ENCODE measurements at places on chromosomes 2 and 18.

DNA sequence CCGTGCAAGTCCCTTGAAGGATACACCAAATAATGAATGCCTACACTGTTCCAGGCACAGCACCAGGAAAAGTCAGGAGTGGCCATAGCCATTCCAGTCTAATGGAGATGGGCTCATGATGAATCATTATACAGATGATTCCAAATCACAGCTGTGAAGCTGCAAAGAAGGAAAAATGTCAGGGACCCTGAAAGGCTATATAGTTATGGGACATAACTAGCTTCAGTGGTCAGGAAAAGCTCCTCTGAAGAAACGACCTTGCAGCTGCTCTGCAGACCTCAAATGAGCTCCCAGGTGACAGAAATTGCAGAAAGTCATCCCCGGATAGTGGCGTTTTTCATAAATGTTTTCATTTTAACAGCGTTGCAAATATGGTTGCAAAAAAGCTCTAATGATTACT lies 200.8 kb downstream of the PTGR3 start:
- no peak for DNase-seq

- no peak for DNase-seq
These were observed 31.0 kb downstream of the ABCA12 start for GRCh38 chr2:215107216-215108056.

DNA sequence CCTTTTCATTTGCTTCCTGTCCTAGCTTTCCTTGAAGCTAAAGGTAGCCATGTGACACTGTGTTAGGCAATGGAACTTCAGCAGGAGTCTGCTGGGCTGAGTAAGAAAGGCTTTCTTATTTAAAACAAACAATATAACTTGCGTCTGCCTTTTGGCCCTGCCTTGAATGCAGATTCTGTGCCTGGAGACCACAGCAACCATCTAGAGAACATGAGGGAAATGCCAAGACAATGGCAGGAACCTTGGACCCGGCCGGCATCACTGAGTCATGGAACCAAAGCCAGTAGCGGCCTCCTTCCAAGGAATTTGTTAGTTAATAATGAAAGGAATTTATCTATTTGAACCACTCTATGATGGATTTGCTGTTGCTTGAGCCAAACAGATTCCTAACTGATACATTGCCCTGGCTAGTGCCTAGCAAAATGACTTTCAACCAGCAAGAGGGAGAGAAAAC lies 207.5 kb upstream of the EPHA4 start:
- no peak for DNase-seq

GRCh38 chr2:196249171-196249570 lies 77.8 kb upstream of the STK17B start:
- no peak for DNase-seq

DNA sequence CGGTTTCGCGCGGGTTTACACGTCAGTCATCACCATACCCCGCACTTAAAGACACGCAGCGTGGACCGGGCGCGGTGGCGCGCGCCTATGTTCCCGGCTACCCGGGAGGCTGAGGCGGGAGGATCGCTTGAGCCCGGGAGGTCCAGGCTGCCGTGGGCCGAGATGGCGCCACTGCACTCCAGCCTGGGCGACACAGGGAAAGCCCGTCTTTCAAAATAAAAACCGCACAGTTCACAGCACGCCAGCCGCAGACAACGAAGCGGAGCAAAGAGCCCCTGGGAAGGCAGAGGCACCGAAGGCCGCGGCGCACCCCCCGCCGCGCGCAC lies 328 bp downstream of the DTYMK start:
- no peak for DNase-seq

- DNase-seq: no peak
These were observed 1087.6 kb upstream of the PIK3C3 start for GRCh38 chr18:40867459-40867858.

- DNase-seq: no peak
These were observed 3.3 kb downstream of the MTCL1 start for GRCh38 chr18:8708670-8709069.

GRCh38 chr2:84924173-84925106 lies 19.0 kb downstream of the TMSB10 start:
- DNase-seq: no peak

DNA sequence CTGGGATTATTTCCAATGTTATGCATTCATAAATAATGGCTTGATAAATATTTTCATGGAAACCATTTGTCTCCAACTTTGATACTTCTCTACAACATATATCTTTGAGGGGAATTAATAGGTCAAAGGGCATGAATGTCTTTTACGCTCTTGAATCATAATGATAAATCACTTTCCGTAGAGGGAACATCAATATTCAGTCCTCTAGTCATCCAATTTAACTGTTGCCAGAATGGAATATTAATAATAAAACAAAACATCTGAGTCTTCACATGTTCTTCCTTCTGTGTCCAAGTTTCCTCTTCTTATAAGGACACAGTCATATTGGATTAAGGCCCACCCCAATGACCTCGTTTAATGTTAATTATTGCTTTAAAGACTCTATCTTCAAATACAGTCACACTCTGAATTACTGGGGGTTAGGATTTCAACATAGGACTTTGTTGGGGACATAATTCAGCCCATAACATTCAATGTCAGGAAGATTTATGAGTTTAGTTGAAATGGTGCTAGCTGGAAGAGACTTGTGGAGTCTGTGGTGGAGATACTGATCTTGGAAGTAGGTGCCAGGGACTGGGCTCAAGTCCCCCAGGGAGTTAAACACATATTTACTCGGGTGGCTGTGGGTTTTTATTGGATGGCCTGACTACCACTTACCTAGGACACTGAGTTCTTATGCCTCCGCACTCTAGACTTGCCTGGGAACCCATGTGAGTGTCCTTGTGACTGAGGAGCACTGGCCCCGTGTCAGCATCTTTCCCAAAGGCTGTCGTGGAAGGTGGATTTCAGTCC lies 85.0 kb upstream of the SEC11C start:
- no peak for DNase-seq

DNA sequence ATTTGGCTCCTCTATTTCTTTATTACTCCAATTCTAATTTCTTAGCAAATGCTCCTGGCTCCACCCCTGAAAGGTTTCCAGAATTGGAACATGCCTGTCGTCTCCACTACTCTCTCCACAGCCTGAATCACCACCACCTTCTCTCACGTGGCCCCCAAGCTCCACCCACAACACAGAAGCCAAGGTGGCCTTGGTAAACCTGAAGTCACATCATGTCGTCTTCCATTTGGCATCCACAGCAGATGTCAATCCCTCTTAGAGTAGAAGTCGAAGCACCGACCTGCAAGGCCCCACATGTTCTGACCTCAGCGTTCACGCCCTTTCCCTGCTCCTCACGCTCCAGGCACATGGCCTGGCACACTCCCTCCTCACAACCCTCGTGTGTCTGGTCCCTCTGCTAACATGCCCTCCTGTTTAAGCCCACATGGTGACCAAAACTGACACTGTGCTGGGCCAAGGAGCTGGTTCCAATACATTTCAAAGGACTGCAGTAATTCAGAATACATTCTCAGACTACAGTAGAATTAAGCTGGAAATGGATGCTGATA lies 56.3 kb upstream of the GPC1 start:
- DNase-seq: no peak

- DNase-seq: no peak
These were observed 61.1 kb upstream of the RAPH1 start for GRCh38 chr2:203596183-203596582.

DNA sequence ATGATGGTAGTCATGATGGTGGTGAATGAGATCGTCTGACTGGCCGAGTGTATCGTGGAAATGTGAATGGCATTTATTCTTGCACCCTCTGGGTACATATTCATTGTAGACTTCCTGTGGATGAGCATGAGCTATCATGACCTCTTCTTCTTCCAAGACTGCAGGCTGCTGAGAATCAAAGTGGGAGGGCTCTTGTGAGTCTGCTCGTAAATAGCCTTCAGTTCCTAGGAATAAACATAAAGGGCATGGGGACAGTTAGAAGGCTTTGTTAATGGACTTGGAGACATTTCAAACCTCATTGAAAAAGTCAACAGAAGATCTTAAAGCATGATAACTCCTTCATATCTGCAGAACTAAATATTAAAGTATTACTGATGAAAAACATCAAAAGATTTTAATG lies 14.9 kb downstream of the SLC39A6 start:
- DNase-seq: no peak

DNA sequence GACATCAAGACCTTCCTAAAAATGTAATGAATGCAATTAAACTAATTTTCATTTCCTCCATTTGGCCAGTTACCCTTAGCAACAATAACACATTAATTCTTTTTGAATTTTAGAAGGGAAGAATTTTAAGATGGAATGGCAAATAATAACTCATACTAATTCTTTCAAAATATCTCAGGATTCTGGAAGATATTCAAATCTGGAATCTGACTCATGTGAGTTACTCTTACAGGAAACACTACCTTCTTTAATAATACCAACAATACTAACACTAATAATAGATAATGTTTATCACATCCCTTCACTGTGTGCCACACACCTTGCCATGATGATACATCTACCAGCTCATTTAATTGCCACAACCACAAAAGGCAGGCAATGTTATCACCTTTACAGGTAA lies 46.4 kb downstream of the ZNF521 start:
- DNase-seq: no peak

DNA sequence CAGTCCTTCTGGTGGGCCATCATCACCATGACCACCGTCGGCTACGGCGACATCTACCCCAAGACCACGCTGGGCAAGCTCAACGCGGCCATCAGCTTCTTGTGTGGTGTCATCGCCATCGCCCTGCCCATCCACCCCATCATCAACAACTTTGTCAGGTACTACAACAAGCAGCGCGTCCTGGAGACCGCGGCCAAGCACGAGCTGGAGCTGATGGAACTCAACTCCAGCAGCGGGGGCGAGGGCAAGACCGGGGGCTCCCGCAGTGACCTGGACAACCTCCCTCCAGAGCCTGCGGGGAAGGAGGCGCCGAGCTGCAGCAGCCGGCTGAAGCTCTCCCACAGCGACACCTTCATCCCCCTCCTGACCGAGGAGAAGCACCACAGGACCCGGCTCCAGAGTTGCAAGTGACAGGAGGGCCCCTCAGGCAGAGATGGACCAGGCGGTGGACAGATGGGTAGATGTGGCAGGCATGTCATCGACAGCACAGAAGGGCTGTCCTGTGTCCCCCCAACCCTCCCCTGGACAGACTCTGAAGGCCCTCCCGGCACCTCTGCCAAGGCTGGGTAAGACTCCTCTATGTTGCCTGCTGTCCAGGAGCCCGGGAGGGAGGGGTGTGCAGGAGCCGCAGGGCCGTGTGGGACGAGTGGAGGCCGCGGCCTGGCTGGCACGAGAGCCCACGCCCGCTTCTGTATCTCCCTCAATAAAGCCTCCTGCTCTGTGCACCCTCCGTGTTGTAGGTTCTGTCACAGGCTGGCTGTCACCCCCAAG lies 2.0 kb downstream of the KCNF1 start:
- no peak for DNase-seq

DNA sequence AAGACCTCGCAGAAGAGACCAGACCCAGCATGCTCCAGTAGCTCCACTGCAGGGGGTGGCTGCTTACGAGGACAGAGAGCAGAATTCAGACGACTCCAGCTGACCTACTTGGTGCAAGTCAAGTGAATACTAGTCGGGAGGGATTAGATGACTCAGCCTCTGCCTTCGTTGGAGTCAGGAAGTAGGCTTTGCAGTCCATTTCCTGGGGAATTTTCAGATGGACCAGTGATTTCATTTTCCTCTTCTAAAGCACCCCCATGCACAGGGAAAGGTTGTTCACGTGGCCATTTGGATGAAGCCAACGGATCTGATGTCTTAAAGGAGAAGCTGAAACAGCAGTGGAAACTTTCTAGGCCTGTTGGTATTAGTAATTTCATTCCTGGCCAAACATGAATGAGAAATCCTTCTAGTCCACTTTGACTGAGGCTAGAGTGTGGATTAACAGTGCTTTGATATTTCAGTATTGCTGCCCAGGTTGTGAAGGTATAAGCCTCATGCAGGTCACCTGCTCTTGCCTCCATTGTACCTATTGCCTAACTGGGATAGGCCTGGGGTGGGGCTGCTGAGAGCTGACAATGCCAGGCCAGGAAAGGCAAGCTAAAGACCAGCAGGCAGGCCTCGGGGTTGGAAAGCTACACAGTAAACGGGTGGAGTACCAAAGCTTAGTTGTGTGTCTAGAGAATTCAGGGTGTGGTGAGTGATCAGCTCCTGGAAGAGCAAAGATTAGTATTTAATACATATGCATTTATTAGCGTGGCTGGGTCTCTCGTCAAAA lies 117.6 kb upstream of the FOSL2 start:
- no peak for DNase-seq

- DNase-seq: no peak
These were observed 3.3 kb upstream of the ANKRD39 start for GRCh38 chr2:96861074-96861473.

DNA sequence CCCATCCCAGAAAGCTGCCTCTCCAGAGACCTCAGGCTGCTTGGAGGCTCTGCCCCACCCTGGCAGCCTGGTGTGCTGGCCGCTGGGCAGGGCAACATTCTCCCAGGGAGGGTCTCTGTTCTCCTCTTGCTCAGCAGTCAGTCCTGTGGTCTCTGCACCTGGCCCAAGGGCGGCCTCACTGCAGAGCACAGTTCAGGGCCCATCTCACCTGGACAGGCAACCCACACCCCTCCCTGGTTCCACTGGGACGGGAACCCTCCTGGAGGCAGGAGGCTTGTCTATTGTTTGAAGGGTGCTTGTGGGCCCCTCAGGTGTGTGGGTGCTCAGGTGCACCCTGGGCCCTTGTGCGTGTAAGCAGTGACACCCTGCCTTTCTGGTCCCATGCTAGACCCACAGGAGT lies 67.2 kb upstream of the OTOS start:
- DNase-seq: no peak

DNA sequence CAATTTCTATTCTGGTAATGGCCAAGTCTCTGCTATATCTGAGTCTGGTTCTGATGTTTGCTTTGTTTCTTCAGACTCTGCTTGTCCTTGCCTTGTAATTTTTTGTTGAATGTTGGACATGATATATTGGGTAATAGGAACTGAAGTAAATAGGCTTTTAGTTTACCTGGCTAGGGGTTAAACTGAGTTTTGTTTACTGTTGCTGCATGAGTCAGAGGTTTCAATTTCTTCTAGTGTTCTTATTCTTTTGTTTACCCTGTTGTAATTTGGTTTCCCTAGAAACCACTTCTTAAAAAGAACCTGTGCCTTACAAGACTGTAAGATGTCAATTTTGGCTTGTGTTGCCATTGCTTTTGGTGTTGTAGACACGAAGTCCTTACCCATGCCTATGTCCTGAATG lies 285.0 kb upstream of the KCNH7 start:
- DNase-seq: no peak

- no peak for DNase-seq
These were observed 45.0 kb downstream of the KCTD1 start for GRCh38 chr18:26503382-26503781.

DNA sequence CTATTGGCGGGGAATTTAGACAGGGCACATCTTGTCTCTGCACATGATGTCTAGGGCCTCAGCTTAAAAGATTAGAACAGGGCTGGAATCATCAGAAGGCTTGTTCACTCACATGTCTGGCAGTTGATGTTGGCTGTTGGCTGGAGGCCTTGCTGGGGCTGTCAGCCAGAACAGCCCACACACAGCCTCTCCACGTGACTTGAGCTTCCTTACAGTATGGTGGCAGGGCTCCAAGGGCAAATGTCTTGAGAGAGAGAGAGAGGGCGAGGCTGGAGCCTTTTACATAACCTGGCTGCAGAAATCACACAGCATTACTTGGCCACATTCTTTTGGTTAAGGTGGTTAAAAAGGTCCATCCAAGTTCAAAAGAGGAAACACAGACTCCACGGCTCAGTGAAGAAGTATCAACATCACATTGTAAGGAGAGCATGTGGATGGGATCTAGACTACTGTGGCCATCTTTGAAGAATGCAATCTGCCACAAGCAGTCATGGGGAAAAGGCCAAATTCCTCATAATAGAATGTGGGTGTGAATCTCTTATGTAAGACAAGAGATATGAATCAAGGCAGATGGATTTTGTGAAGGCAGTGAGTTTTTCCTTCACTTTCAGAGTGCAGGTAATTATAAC lies 30.4 kb downstream of the SRSF7 start:
- DNase-seq: no peak

GRCh38 chr2:217792626-217793527 lies 209.9 kb downstream of the TNS1 start:
- DNase-seq: no peak

All from stimulated activated CD8-positive, alpha-beta memory T cell treated with anti-CD3 and anti-CD28 coated beads, Interleukin-2, amount 100 ng/mL, for 1 hour (primary cell).